ENCODE measurements at places on chromosomes 6 and 20.

GRCh38 chr20:10536531-10536930, 101.4 kb downstream of the SLX4IP start:
- DNase-seq: peak; percentile 47

- peak; percentile 66 for DNase-seq
Observed at GRCh38 chr6:33207552-33208090, 679 bp upstream of the RING1 start.

DNA sequence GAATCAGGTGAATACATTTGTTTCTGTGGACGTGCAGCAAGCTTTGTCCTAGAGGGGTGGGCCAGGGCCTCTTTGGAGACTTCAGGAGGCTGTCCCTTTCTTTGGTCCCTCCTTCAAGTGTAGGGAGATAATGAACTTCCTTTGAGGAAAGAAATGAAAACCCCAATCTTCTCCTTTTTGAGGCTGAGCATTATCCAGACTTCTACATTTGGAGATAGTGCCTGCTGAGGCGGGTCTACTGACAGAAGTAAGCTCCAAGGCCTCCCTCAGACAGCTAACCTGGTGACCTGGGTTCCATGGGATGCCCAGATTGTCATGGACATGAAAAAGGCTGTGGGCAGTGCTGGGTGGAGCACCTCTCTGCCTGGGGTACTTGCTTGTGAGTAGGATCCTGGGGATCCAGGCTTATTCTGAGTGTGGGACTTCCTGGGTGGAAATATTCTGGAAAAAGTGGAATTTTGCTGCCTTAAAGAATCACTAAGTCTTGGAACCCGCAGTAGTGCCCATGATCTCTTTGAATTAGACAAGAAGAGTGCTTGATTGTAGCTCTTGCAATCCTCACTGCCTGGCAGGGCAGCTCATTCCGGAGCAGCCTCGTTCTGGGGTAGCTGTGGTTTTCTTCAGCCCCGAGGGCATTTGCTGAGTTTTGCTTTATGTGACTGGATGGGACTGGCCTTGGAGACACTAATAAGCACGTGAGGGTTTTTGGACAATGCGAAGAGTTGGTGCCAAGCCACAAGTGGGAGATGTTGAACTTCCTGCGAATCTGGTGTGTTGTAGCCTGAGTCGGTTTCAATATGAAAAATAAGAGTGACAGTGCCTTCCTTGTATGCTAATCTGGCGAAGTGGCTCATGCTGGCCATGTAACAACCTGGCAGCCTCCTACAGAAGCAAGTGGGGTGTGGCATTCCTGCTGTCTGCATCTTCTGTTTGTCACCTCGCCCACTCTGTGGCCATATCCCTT, 28.1 kb downstream of the SNRNP48 start:
- no peak for DNase-seq

DNA sequence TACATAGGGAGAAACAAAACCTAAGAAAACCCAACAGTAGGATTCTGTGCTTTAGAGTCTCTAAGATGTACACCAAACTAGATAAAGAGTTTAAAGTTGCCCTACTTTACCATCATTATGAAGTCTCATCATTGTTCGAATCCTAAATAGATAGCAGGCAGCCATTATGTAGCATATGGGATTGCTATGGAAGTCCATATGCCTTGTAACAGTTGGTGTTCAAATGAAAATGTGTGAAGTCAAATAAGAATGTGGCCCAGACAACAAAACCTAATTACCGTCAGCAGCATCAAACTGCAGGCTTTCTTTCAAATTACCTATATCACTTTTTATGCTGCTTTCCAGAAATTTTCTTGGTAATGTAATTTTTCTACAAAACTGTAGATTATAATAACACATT, 1380.1 kb downstream of the GRIK2 start:
- no peak for DNase-seq

DNA sequence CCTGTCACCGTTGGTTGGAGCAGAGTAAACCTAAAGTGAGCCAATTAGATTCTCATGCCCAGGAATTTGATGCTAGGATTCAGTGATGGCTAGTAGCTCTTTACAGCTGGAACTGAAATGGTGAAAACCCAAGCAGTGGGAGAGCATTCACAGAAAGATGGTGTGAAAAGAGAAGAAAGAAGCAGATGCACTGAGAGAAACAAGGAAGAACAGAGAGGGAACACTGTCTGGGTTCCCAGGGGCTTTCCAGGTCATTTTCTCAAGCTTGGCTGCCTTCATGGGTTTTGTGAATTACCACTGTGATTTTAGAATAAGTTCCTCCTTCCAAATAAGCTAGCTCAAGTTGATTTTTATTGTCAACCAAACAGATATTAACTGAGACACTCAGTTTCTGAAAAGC, 104.1 kb upstream of the AKIRIN2 start:
- no peak for DNase-seq
